ENCODE measurements at places on chromosomes 3 and 15. TPM values are rescaled to one million over a fixed set of nuclear protein-coding genes. Genes with fewer than 3 reads are reported as not detected.

DNA sequence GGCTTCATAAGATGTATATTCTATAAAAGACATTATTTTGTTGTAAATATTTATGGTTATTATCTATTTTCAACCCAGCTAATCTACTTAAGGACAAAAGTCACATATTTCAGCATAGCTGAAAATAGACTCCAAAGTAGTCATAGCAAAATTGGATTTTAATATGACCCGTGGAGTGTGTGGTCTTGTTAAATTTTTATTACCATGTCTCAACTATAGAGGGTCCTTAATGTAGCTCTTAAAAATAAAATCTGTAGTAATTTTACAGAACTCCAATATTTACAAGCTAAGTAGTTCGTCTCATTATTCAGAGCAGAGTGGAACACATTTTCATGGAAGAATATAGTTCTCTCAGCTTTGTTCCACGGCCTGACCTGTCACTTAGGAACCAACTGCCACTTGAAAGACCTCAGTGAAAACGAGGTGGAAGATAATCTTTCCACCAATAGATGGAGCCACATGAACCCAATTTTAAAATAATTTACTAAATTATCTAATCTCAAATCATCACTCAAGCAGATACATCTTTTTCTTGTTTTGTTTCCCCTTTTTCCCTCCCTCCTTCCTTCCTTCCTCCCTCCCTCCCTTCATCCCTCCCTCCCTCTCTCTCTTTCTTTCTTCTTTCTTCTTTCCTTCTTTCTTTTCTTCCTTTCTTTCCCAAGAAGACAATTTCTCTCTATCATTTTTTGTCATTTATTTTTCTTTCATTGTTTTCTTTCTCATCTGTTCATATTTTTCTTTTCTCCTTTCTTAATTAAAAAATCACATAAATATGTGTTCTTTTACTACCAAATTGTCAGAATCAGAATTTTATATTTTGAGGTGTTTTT is 97.2 kb downstream of the CLDN1 start:
- DNase-seq, result no peak

DNA sequence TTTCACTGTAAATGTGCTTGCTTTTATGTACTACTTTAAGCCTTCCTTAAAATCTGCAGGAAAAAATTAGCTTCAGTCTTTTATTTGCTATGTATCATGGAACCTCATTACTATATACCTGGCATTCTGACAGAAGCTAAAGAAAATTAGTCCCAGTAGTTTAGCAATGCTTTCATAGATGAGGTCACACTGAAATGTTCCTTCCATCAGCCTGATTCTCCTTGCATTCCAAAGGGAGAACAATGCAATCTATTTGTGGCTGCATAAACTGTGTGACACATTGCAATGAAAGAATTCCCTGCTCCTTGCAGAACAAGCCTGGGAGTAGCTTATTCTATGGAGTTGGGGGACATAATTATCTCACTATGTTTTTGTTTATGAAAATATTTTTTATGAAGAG is 691.5 kb upstream of the ARPP21 start:
- DNase-seq, result no peak

DNA sequence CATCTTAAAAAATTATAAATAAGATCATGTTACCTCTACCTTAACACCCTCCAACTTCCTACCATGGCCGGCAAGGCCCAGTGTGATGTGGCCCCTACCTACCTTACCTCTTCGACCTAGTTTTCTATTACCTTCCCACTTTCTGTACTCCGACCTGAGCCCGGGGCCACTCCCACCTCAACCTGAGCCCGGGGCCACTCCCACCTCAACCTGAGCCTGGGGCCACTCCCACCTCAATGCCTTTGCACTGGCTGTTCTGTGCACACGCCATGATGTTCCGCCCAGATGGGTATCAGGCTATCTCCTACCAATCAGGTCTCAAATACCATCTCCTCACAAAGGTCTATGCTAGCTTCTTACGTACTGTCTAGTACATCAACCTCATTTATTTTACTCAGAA is 66.8 kb upstream of the XXYLT1 start:
- no peak for DNase-seq

- DNase-seq, result no peak
These were observed 417.6 kb upstream of the WNT5A start for GRCh38 chr3:55904716-55905115.

- DNase-seq, result no peak
These were observed 237.6 kb downstream of the LPP start for GRCh38 chr3:188391592-188391991.

- no peak for DNase-seq
These were observed 25.5 kb downstream of the SIN3A start for GRCh38 chr15:75425966-75426500.

DNA sequence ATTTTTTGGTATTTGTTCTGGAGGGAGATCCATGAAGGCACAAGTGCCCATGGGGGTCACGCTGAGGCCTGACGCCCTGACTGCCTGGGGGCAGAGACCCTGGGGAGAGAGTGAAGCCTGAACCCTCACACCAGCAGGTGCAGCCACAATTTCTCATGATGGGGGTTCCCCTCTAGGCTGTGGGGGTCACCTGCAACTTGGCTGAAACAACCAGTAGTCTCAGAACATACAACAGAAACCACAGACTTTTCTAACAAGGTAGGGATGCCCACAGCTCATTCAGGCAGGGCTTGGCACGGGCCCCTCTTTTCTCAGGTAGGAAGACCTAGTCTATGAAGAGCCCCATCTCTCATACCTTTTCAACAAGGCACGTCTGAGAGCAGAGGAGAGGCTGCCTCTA is 245.1 kb downstream of the ADAMTS17 start:
- no peak for DNase-seq

GRCh38 chr3:142960322-142960850 is 3.1 kb downstream of the PAQR9 start:
- DNase-seq, result no peak

- DNase-seq, result no peak
These were observed 292.4 kb downstream of the UBE2E2 start for GRCh38 chr3:23495507-23495906.

DNA sequence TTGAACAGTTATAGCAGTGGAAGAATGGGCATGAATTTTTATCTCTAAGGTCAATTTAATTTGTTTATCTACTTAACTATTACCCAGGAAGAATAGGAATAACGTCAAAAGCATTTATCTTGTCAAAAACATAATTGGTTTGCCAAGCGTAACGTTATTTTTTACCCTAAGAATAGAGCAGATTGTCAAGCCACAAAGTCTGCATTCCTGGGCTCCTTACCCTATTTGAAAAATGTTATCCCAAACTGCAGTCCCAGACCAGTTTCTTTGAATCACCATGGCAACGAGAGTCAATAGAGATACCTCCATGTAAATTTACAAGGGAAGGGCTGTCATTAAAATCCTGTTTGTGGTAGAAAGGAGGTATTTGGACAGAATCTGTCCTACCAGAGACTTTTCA is 61.1 kb downstream of the CPNE4 start:
- DNase-seq, result no peak

- no peak for DNase-seq
These were observed 29.2 kb downstream of the PDHB start for GRCh38 chr3:58404396-58404795.

DNA sequence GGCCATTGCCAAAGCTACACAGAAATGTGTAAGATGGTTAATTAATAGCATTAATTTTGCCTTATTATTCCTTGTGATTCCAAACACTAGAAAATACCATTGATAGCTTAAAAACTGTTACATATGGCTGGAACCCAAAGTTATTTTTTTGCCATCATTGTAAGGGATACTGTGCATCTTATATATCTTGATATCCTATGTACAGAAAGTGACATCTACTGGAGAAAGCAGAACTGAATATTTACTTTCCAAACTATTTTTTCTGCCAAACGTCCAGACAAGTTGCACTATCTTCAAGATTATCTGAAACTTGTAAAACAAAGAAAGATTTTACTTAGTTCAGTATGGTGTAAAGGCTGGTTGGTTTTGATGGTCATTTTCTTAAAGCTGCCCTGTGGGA is 33.3 kb upstream of the MEIS2 start:
- no peak for DNase-seq

- DNase-seq, result no peak
These were observed 156.1 kb downstream of the VPS8 start for GRCh38 chr3:184968115-184968514.

GRCh38 chr3:123385981-123386380 is 62.9 kb downstream of the ADCY5 start:
- no peak for DNase-seq

TRAT1 gene
- total RNA-seq, result 87.0 TPM

GOLGA8O gene
- total RNA-seq, result 0.47 TPM

BOC gene
- total RNA-seq, result not detected

FOXB1 gene
- 0.22 TPM for total RNA-seq

ITPKA gene
- 0.20 TPM for total RNA-seq

DNAH12 gene
- total RNA-seq, result 0.23 TPM

TBL1XR1 gene
- 115 TPM for total RNA-seq
